ENCODE measurements at places on chromosomes 13 and 19. TPM values are rescaled to one million over a fixed set of nuclear protein-coding genes. Genes with fewer than 3 reads are reported as not detected.

The GPC5 gene
- total RNA-seq: not detected

The ZNF541 gene
- total RNA-seq: 0.81 TPM

GRCh38 chr13:34322743-34323074, 504.8 kb downstream of the RFC3 start:
- no peak overlapping the region for H3K4me3 ChIP-seq
- no peak overlapping the region for H3K27ac ChIP-seq
- H3K36me3 ChIP-seq: no peaks in the 10 kb centered on the region
- no peak for DNase-seq
- H3K27me3 ChIP-seq: no peaks in the 10 kb centered on the region
- no peaks in the 10 kb centered on the region for H3K4me1 ChIP-seq

- H3K27me3 ChIP-seq: no peaks in the 10 kb centered on the region
- DNase-seq: no peak
- H3K36me3 ChIP-seq: no peaks in the 10 kb centered on the region
- no peak overlapping the region for H3K27ac ChIP-seq
Observed at GRCh38 chr19:51698296-51698695, 5.2 kb downstream of the SPACA6 start.

The BRCA2 gene
- total RNA-seq: 1.9 TPM

The SIGLECL1 gene
- total RNA-seq: not detected

DNA sequence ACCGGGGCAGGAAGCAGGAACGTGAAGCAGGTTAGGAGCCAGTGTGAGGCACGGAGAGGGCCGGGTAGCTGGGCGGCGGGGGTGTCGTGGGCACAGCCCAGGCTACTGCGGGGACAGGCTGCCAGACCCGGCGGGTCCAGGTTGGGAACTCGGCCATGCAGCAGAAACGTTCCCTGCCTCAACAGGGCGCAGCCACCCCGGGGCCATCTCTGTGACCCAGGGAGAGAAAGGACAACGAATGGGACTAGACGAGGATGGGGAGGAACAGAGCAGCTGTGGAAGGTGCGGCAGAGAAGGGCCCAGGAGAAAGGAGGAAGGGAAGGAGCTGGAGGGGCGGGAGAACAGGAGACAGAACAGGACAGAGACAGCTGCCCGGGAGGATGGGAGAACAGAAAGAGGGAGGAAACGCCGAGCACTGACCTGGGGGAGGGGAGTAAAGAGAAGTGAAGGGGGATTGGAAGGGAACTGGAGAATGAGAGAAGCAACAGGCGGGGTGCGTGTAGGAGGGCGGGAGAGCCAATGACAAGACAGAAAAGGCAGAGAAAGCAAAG, 12.9 kb upstream of the GARIN5A start:
- no peak for DNase-seq
- H3K27ac ChIP-seq: no peak overlapping the region
- peaks cover 25% of the 10 kb centered on the region for H3K4me1 ChIP-seq
- H3K4me3 ChIP-seq: no peak overlapping the region
- no peaks in the 10 kb centered on the region for H3K36me3 ChIP-seq

GRCh38 chr19:33376941-33377557, 3.5 kb downstream of the CEBPG start:
- H3K4me1 ChIP-seq: peaks cover 35% of the 10 kb centered on the region
- H3K27me3 ChIP-seq: no peaks in the 10 kb centered on the region
- peaks cover 14% of the 10 kb centered on the region for H3K36me3 ChIP-seq
- H3K27ac ChIP-seq: no peak overlapping the region

GRCh38 chr13:114076329-114077090, 55.9 kb downstream of the RASA3 start:
- DNase-seq: no peak
- H3K36me3 ChIP-seq: peaks cover 84% of the 10 kb centered on the region
- H3K4me3 ChIP-seq: no peak overlapping the region
- peaks cover 51% of the 10 kb centered on the region for H3K4me1 ChIP-seq

The PGLYRP2 gene
- not detected for total RNA-seq

The MYADM gene
- 444 TPM for total RNA-seq

DNA sequence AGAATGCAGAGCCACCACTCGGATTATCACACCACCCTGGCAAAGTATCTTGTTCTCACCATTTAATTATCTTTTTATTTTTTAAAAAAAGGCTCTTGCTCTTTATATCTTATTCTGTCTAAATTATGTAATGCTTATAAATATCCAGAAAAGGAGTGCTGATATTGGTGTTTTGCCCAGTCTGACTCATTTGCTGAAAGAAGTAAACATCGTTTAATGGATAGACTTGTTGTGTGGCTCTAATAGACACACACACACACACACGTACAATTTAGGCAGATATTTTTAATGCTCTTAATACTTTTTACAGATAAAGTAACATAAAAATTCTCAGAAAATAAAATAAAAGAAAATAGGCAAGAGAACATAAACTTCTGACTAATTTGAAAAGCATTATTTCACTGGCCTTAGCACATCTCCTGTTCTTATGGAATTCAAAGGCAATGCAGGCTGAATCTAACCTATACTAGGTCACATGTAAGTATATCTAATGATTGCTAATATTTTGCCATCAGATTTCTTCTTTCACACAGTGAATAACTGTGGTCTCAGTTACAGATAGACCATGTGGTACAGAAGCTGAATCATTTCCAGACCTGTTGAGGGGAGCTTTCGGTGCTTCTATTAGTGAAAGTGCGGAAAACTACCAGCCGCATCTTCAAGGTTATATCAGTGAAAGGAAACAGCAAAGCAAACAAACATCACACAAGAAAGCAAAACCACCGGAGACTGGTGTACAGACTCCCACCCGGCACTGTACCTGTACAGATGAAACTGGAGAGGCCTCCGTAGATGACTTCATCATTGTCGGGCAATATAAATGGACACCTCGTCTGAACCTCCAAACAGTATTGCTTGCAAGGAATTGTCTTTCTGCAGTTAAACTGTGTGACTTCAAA, 642.1 kb upstream of the ARGLU1 start:
- H3K27ac ChIP-seq: no peak overlapping the region
- H3K4me3 ChIP-seq: no peak overlapping the region
- H3K4me1 ChIP-seq: no peaks in the 10 kb centered on the region
- DNase-seq: no peak

The WASF3 gene
- total RNA-seq: not detected
